ENCODE measurements at places on chromosomes 6 and 20.

- DNase-seq = no peak
These were observed 274.1 kb downstream of the TFAP2A start for GRCh38 chr6:10140824-10141223.

DNA sequence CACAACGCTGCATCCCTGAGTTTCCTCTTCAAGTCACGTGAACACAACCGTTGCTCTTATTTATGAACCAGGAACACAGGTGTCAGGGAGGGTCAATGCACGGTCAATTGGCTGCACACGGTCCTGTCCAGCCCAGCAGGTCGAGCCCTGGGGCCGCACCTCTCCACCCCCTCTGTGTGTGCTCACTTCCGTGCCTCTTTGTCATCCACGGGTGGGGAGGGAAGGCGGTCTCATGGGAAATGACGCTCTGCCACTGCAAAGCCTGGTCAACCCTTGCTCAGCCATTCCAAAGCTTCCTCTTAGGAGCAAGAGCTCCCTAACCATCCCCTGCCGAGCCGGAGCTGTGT lies 38.7 kb downstream of the DACT2 start:
- no peak for DNase-seq

GRCh38 chr20:47317127-47317895 lies 39.2 kb downstream of the ZMYND8 start:
- DNase-seq = no peak

DNA sequence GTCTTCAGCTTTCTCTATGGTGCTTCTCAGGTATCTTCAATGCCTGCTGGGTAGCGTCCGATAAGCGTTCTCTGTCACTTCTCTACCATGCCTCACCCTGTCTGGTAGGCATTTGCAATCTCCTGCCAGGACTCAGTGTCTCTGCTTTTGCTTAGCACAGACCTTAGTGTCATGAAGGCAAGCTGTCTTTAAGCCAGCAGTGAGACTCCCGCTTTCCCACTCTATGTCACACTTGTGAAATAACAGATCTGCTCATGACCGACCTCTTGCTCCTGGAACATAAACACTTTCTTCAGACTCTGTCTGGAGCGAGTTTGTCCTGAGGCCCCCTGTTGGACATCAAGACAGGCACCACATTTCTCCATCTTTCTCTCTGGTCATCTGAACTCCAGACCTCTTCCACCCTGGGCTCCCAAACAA lies 17.0 kb downstream of the ADGRB3 start:
- no peak for DNase-seq

DNA sequence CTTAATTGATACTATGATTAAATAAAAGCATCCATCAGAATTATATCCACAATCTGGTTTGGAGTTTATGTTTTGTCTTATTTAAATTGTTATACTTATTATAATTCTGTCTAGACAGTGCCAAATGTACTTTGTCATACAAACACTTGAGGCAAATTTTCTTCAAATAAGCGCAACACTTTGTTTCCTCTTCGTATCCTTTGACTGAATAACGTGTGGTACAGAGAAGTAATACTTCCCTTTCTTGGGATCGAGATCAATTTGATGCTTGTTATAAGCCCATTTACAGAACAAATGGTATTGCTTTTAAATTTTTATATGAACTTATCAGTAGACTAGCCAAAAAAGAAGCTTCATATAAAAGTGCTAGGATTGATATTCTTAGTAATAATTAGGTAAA lies 111.0 kb downstream of the ATG5 start:
- no peak for DNase-seq

- no peak for DNase-seq
These were observed 43.9 kb downstream of the RAMACL start for GRCh38 chr6:166542580-166542912.
